CD4-positive, CD25-positive, alpha-beta regulatory T cell (primary cell): ENCODE measurements at places on chromosomes 2 and 18. TPM values are rescaled to one million over a fixed set of nuclear protein-coding genes. Genes with fewer than 3 reads are reported as not detected.

DNA sequence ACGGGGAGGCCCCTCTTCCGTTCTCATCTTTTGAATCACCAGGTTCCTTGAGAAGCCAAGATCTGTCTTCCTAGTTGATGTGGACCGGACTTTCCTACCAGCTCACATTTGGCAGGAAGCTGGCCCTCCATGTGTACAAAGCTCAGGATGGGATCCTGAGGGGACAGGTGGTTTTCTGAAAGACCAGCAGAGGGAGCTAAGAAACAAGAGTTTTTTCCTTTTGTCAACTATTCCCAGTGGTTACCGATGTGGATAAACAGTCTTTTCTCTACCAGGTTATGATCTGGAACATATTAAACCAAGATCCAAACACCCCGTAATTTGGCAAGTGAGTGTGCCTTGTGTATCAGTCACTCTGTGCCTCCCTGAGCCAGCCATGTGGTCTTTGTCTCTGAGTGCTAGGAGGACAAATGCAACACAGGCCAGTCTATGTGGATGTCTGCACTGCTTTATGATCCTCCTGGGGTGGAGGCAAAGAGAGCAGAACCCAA, 25.1 kb upstream of the ARHGAP25 start:
- DNase-seq: no peak

The EFR3B gene
- polyA plus RNA-seq: 0.06 TPM

GRCh38 chr18:9971313-9971920, 57.6 kb downstream of the VAPA start:
- DNase-seq: peak; percentile 79

GRCh38 chr2:226891780-226892590, 56.1 kb downstream of the RHBDD1 start:
- DNase-seq: no peak

- peak; percentile 42 for DNase-seq
Measured at GRCh38 chr2:61537277-61537949, 743 bp downstream of the XPO1 start.

DNA sequence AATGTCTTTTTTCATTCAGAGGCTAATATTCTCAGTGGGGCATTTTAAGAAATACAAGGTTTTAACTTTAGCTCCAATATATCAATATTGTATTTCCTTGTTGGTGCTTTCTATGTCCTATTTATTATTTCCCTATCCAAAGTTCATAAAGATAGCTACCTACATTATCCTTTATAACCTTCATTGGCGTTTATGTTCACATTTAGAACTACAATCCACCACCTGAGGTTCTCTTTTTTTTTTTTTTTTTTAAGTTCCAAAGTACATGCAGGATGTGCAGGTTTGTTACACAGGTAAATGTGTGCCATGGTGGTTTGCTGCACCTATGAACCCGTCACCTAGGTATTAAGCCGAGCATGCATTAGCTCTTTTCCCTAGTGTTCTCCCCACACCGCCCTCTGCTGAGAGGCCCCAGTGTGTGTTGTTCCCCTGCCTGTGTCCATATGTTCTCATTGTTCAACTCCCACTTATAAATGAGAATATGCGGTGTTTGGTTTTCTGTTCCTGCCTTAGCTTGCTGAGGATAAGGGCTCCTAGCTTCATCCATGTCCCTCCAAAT, 694.6 kb downstream of the SUCLG1 start:
- no peak for DNase-seq

DNA sequence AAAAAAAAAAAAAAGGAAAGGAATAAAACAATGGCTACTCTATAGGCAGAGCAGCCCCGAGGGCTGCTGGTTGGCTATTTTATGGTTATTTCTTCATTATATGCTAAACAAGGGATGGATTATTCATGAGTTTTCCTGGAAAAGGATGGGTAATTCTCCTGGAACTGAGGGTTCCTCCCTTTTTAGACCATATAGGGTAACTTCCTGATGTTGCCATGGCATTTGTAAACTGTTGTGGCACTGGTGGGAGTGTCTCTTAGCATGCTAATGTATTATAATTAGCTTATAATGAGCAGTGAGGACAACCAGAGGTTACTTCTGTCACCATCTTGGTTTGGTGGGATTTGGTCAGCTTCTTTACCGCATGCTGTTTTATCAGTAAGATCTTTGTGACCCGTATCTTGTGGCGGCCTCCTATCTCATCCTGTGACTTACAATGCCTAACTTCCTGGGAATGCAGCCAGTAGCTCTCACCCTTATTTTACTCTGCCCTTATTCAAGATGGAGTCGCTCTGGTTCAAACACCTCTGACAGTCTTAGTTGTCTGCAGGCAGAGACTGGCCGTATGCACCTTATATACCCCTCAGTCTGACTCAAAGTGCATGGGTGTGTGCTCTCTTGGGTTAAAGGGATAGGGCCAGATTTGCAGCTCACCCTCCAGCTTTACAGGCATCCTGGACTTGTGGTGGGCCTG, 57.7 kb downstream of the HAUS1 start:
- no peak for DNase-seq

- DNase-seq: no peak
Measured at GRCh38 chr2:176093898-176094249, 1.4 kb downstream of the HOXD13 start.
